ENCODE measurements at places on chromosomes 13 and 19. TPM values are rescaled to one million over a fixed set of nuclear protein-coding genes. Genes with fewer than 3 reads are reported as not detected.

DNA sequence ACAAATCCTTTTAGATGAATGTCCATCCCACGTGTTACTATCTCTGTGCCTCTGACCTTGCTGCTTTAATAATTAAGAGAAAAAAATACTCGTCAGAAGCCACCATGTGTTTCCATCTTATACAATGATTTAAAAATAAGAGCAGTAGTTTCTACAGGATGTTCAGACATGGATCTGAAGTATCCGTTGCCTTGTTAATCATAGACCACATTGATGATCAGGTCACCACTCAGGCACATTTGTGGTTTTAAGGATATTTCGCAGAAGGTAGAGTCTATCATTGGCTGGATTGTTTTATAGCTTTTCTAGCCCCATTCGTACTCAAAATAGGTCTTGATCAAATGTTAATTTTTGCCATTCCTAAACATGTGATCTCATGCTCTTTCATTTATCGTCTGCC lies 710.0 kb upstream of the ARGLU1 start:
- DNase-seq: no peak

GRCh38 chr19:49793561-49793840 lies 19.6 kb downstream of the FUZ start:
- no peak for DNase-seq

GRCh38 chr19:47002106-47002766 lies 17.4 kb upstream of the NPAS1 start:
- no peak for DNase-seq

GRCh38 chr13:111539252-111539651 lies 218.8 kb downstream of the TEX29 start:
- DNase-seq: no peak

DNA sequence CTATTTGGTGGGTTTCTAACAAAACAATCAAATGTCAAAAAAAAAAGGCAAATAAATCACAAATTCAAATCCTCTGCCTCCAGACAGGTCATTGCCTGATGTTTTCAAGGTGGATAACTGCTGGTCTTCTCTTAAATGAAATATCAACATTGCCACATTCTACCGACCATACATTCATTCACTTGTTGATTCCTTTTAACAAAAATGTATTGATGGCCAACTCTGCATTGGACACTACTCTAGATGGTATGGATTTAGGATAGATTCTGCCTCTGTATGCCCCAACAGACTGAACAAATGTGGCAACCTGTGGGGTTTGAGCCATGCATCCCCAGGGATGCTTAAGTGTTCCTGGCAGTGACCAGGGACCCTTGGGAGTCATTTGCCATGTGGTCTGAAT lies 87.6 kb upstream of the STK24 start:
- no peak for DNase-seq

DNA sequence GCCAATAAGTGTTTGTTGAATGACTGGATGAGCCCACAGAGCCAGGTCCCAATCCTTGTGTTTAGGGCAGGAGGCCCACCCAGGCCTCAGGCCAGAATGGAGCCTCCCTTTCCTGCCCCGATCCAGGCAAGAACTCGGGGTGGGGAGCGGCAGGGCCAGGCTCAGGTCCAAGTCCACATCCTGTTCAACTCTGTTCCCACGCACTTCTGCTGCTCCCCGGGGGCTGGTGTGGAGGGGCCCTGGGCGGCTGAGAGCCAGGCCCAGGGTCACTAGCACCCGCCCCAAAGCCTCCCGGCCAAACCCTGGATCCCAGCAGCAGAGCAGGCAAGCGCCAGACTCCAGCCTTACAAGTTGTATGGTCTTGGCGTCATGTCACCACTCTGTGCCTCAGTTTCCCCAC lies 8.0 kb downstream of the ANGPTL8 start:
- DNase-seq: peak; percentile 44

GRCh38 chr13:20019043-20019442 lies 60.5 kb downstream of the ZMYM2 start:
- DNase-seq: no peak

DNA sequence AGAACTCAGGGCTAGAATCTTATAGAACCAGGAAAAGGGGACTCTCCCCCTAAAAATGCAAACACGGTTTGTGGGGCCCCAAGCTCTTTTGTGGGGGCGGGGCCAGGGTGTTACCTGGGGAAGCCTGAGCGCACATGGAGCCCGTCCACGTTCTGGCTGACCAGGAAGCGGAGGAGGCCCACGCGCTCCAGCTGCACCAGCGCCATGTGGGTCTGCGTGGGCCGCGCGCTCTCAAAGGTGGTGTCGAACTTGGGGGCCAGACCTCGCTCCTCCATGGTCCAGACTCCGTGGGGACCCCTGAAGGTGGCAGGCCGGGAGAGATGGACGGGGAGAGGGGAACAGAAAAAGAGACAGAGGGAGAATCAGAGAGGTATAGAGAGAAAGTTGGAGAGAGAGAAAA lies 3.4 kb downstream of the SIRT6 start:
- DNase-seq: no peak

GRCh38 chr13:107927557-107927956 lies 287.8 kb downstream of the LIG4 start:
- DNase-seq: no peak

GRCh38 chr19:31226151-31226935 lies 122.9 kb downstream of the TSHZ3 start:
- no peak for DNase-seq

GRCh38 chr13:58655086-58655485 lies 1023.5 kb downstream of the PCDH17 start:
- no peak for DNase-seq

GRCh38 chr13:48112896-48113755 lies 18.2 kb upstream of the MED4 start:
- DNase-seq: no peak

DNA sequence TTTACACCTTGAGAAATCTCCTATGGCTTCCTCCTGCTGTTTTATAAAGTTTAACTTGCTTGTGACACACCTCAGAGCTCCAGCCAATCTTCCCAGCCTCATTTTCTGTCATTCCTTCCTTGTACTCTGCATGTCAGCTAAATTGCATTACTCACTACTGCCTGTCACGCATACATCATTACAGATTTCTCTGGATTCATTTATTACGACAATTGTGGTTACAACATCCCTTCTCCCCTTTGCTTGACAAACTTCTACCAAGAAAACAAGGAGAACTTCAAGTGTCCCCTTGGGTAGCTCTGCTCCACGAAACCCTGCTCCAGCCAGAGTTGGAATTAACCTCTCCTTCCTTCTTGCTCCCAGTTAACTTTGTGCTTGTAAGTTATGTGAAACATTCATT lies 22.0 kb upstream of the GPR18 start:
- no peak for DNase-seq

Gene PSG6
- total RNA-seq: not detected

Gene RDH8
- not detected for total RNA-seq
